NCI-H226 (cell line): ENCODE measurements at places on chromosomes 2 and 18.

DNA sequence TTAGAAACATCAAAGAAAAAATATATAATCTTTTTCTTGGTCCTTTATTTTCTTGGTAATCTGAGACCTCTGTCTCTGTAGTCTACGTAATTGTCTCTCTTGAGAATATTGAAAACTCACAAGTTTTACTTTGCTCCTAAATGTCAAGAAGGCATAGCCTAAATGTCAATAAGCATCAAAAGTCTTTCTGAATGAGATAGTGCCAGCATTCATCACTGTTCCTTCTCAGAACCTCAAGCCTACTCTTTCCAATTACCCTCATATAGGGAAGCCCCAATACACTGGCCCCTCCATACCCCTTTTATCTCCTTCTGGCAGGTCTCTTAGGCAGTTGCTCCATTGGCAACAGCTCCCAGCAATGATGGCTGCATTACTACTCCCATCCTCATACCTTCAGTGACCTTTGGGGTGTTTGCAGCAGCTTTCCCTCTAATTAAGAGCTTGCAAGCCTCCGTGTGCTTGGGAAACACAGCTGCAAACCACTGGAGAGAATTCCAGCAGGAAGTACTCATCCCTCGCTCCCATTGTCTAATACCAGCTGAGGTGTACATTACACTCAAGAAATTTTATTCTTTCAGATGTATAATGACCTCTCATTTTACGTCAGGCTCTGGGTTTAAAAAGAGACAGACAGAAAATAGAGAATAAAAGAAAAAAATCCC, 95.8 kb downstream of the KYNU start:
- no peak for DNase-seq

DNA sequence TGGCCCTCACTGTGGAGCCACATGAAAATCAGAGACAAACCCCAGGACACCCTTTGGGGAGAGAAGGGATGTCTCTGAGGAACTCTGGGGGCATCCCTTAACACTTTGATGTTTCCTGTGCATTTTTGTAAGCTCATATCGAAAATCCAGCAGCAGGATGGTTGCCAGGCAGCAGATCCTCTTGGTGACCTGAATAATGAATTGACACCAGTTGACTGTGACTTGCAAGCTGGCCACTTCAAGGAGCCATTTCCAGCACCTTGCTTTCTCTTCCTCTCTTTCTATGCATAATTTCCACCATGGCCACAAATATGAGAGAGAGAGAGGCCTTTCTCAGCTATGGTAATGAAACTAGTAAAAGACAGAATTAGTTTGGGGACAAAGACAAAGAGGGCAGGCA, 91.7 kb downstream of the NRP2 start:
- DNase-seq = no peak

DNA sequence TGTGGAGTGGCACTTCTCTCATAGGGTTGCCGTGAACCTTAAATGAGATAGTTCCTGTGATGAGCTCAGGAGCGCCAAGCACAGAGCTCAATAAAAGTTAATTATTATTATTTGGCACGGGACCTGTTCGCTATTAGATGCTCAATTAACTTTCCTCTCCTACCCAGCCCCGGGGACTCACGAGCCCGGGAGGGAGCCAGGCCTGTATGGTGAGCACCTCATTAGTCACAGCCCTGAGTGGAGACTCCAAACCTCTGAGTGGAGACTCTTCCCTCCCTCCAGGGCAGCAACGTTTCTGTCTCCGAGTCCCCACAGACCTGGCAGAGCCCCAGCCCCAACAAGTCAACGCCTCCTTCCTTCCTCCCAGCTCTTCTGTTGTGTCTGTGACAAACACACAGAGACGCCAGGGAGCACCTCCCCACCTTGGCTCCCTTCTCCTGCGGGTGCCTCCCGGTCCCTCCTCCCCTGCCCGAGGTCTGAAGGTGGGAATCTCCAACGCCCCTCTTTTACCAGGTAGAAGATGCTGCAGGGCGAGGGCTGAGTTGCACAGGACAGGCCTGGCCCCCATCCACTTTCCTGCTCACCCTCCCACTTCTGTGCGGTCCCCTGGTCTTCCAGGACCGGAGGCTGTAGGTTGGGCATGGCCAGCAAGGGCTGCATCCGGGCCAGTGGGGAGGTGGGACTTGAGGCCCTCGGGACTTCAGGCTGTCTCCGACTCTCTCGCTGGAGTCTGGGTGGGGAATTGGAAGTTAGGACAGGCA, 52.7 kb upstream of the ODC1 start:
- DNase-seq = no peak

- DNase-seq = no peak
These were observed 168.6 kb upstream of the ATP5MC3 start for GRCh38 chr2:175350105-175350504.

- DNase-seq = no peak
These were observed 71.4 kb upstream of the TMEM87B start for GRCh38 chr2:111983478-111984212.

- DNase-seq = no peak
These were observed 275.9 kb downstream of the TMX3 start for GRCh38 chr18:68438983-68439382.

DNA sequence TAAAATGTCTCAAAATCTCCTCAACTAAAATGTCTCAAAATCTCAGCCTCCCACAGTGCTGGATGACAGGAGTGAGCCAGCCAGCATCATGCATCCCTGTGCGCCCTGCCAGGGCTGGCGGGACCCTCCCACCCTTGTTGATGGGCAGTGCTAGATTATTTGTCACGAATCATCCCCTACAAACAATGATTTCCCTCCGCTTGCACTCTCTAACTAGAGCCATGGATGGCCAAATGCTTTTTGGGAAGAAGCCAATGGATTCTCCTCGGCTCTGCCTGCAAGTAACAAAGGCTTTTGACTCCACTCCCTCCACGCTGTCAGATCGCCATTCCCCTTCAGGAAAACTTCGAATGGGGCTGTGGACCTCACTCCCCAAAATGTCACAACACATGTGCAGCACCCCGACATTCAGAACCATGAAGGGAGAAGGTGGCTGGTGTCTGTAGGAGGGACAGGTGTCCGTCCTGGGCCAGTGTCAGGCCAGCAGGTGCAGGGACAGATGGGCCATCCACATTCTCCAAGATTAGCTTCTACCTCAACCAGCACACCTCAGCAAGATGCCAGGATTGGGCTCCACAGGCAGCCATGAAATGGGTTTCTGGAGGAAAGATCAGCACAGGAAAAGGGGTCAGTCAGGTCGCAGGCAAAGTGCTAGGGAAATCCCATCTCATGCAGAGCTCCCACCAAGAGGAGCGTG, 11.5 kb downstream of the AMER3 start:
- DNase-seq = no peak

DNA sequence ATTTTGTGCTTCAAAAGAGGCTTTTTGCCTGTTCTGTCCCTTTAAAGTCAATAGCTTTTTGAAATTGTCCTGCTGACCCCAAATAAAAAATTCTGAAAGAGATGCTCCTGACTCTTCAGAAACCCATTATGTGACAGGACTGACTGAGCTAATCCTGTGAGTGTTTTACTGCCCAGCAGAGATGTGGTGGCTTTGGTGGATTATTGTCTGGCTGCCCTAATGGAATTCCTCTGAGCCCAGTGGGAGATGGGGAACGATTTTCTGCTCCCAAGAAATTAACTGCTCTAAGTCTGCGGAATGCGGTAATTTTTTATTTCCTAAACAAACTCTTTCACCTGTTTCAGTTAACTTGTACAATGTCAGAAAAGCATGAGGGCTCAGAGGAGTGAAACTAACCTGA, 258.2 kb downstream of the IKZF2 start:
- DNase-seq = no peak

GRCh38 chr2:201070948-201071478, 458 bp downstream of the HYCC2 start:
- no peak for DNase-seq

- DNase-seq = no peak
These were observed 84.5 kb downstream of the WDPCP start for GRCh38 chr2:63503818-63504217.

DNA sequence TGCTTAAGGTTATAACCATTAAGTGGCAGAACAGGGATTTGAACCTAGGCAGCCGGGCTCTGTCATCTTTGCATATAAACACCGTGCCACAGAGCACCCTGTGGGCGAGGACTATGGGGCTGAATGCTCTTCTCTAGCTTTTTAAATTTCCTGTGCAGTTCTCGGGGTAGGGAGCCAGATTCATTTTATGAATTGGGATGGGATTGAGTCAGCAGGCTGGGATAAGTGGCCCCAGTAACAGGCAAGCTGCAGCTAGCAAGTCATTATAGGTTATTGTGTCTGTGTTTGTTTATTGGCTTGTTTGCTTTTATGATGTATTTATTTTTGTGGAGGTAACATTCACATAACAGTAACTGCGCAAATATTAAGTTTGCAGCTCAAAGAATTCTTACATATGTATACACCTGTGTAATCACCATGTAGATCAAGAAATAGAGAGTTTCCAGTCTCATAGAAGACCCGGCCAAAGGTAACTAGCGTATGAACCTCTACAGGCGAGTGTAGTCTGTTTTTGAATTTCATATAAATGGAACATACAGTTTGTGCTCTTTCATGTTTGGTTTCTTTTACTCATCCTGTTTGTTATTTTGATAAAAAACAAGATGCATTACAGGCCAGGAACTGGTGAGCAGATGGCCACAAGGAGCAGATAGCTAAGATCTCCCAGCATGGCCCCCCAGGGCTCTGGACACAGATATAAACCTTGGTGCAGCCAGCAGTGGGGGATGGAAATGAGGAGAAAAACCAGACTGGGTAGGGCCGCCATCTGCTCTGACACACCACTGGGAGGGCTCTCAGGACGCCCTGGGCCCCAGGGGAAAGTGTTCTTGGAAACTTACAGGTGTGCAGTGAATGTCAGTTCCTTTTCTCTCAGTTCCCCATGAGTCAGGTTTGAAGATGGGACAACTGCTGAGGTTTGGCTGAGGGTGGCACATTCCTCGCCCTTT, 49.2 kb upstream of the GPR155 start:
- no peak for DNase-seq

DNA sequence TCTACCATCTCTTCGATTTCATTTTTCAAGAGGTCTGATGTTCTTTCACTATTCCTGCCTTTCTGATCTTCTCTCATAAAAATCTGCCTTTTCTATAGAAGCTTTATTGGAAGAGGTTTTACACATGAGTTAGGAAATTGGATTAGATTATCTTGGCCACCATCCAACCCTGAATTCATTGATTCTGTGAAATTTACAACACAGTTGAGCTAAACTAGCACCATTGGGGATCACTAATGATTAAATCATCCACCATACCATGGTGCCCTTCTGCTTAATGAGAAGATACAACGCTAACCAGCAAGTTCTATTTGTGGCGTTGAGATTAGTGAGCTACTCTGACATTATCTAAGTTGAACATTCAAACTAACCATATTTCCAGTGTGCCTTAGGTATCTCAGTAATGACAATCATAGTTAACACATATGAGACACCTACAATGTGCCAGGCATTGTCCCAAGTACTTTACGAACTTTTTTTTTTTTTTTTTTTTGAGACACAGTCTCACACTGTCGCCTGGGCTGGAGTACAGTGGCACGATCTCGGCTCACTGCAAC, 17.3 kb upstream of the LBH start:
- DNase-seq = no peak

- DNase-seq = no peak
These were observed 108.1 kb upstream of the SLC1A4 start for GRCh38 chr2:64881037-64881492.

GRCh38 chr2:240137596-240138253, 1.6 kb upstream of the COPS9 start:
- DNase-seq = no peak

GRCh38 chr2:209790066-209790728, 18.6 kb downstream of the UNC80 start:
- no peak for DNase-seq

DNA sequence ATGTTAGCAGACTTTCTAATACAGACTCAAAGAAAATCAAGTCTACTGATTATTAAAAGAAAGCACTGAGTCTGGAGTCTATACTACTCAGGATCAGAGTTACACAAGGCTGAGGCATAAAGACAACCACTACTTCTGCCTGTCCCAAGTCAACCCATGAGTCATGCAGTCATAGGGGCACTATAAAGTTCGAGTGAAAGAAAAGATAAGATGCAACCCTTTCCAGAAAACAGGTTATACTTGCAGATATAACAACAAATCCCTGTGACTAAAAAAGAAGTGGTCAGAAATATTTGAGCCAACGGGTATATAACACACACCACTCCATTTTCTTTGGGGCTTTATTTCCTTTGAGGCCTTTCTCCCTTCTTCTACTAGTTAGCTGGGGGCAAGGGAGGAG, 18.6 kb upstream of the SCRN3 start:
- no peak for DNase-seq

- DNase-seq = no peak
These were observed 143.6 kb upstream of the PXDN start for GRCh38 chr2:1887915-1888314.

GRCh38 chr2:43230351-43230885, 4.0 kb upstream of the ZFP36L2 start:
- no peak for DNase-seq

DNA sequence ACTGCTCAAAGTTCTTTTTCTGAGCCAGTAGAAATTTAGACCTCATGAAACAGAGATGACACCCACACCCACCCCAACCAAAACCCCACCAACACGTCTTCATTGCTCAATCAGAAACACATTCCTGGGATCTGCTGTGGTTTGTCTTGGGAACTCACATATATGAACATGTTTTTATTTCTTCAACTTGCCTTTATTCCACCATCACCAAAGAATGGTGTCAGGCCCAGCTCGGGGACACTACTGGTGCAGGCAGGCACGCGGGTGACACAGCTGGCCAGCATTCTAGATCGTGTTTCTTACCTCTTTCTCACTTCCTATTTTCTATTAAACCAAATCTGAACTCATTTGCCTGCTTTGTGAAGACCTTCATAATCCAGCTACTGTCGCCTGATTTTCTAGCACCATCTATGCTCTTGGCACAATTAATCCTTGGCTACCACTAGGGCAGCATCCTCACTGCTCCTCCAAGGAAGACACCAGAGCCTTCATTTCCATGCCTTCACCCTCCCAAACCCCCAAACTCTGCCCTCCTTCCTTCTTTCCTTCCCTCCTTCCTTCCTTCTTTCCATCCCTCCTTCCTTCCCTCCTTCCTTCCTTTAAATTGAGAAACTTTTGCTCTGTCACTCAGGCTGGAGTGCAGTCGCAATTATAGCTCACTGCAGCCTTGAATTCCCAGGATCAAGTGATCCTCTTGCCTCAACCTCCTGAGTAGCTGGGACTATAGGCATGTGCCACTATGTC, 157.1 kb downstream of the BCL2 start:
- DNase-seq = peak; percentile 1

- no peak for DNase-seq
These were observed 20.7 kb upstream of the CCNT2 start for GRCh38 chr2:134897932-134898331.

DNA sequence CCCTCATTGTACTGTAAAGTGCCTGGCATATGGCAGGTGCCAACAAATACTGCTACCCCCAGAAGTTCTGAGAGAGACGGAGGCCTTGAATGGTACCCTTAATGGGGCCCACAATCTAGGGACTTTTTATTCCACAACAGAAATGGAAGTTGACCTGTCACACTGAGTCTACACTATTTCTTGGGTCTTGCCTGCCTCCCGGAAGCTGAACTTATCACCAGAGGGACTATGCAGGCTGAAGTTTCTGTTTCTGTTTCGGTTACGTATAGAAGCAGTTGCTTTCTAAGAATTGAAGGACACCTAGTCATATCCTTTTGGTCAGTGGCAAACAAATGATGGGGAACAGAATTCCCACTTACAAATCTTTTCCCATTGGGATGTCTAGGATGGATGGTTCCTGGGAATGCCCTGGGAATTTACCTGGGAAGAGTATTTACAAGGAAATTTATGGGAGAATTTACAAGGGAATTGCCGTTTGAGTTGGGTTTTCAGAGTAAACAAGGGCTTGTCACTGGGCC, 74.2 kb downstream of the HS1BP3 start:
- DNase-seq = no peak
